ENCODE measurements at places on chromosomes 6 and 20.

DNA sequence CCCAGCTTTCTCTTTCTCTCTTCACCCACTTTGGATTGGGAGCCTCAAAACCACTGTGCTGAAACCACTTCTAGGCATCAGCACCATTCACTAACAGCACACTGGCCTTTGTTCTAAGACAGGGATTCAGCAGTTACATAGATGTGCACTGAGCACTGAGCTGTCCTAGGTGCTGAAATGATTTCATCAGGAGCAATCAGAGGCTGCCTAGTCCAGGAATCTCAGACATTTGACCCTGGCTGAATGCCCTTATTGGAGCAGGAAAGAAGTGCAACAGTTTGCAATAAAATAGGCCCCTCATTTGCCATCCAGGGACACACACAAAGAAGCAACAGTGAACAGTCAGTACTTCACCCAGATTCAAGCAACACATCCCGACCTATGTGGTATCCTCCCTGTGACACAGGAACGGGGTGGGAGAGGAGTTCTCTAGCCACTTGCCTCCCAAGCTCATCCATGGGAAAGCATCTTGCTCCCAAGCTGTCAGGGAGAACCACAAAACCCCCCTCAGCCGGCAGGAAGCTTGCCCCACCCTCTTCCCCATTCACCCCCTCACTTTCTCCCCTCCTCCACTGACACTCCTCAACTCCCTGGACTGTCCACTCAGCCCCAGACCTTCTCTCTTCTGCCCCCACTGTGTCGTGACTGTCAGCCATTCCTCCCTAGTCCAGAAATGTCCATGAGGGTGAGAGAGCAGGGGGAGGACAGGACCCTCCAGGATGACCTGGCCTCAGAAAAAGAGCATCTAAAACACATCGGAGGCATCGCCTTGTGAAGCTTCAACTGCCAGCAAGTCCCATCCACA lies 304.4 kb downstream of the PREX1 start:
- peak; percentile 90 for DNase-seq

GRCh38 chr6:125547381-125547780 lies 202.1 kb upstream of the HEY2 start:
- no peak for DNase-seq

- no peak for DNase-seq
Measured at GRCh38 chr6:135655055-135655454, 157.5 kb upstream of the AHI1 start.

DNA sequence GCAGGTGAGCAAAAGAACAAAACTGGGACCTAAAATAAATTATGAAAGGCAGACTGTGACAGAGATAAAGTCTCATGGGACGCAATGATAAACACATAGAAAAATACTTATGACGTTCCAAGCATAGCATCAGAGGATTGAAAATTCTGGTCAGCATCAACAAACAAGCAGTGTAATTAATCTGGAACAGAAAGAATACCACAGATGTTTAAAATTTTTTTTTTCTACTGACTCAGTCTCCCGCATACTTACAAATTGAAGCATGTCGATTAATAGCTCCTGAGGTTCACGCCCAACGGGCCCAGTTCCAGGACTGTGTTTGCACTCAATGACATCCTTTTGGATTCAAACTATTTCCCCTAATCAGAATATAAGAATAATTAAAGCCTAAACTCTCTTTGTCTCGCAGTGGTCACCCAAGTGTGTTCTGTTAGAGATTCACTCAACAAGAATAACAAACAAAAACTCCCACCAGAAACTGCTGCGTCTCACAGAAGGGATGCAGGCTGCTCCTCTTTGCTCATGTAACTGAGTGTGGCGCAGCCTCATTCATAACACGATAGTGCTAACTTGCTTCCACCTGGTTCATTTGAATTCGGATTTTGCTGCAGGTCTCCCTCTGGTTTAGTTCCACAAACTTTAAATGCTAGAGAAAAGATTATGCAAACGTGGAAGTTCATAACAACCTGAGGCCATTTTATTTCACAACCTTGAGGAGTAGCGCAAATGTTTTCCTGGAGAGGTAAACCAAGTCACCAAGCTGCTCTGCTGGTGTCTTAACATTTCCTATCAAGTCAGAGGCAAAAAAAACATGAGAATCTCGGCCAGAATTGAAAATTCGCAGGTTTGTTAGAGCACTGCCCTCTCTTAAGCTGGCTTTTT lies 69.0 kb upstream of the CITED2 start:
- no peak for DNase-seq

DNA sequence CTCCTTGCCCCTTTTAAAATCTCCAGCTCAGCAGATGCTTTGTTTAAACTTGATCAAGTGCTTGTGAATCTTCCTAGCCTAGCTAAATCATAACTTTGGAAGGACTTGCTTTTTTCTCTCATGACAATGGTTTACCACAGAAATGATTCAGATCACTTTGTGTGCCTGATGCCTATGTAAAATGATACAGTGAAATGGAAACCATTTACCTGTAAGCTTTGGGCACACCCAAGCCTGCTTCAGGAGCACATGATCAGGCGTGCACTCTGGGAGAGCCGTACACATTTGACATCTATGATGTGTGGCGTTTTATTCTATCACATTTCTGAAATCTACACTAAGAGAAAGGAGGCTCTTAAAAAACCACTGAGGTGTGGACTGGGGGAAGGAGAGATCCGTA lies 41.1 kb downstream of the PTPN1 start:
- no peak for DNase-seq

- peak; percentile 92 for DNase-seq
Measured at GRCh38 chr20:23637282-23638221, at the start of gene CST3. Gene CST3 (minus strand): TSS chr20:23637955. CDS start chr20:23637862, 93 bp downstream.

GRCh38 chr20:56722042-56722441 lies 92.9 kb downstream of the TFAP2C start:
- DNase-seq = peak; percentile 53

DNA sequence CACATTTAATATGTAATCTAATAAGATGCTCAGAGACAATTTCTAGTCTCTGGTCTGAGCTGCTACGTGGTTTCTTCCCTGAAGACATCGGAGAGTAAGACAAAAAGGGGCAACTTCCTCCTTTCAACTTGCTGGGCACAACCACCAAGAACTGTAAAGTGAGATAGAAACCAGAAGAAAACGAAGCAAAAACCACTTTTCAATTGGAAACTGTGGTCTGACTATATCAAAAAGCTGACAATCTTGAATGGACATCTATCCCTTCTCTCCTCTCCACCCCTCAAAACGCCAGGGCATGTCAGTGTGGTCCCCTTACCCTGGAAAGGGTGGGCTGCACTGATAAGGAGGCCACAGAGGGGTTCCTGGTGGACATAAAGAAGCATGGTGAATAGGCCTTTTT lies 269.1 kb downstream of the CD83 start:
- DNase-seq = no peak

DNA sequence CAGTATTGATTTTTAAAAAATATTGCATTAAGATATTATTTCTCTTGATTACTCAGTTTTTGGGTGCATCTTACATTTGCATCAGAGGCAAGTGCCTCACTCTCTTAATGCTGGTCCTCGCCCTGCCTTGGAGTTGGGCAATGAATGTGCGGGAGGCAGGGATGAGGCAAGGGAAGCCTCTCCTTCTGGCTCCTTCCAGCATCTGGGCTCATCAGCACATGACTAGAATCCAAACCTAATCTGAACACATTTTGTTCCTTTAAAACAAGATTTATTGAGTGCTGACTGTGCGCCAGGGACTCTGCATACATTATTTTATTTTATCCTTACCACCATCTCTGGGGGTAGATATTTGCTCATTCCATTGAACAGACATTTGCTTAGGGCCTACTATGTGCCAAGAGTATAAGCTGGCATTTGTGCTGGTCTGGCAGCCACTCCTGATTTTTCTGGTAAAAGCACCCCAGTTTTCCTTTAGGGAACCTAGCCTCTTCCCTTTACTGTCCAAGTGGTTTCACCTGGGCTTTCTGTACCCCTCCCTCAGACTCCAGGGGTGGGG lies 71.9 kb upstream of the ZNFX1 start:
- no peak for DNase-seq

GRCh38 chr20:34472246-34472925 lies 43.8 kb upstream of the DYNLRB1 start:
- peak; percentile 78 for DNase-seq

- DNase-seq = peak; percentile 55
Measured at GRCh38 chr6:36130667-36131510, 576 bp downstream of the MAPK13 start.

GRCh38 chr6:79574630-79575225 lies 37.5 kb upstream of the LCA5 start:
- no peak for DNase-seq

DNA sequence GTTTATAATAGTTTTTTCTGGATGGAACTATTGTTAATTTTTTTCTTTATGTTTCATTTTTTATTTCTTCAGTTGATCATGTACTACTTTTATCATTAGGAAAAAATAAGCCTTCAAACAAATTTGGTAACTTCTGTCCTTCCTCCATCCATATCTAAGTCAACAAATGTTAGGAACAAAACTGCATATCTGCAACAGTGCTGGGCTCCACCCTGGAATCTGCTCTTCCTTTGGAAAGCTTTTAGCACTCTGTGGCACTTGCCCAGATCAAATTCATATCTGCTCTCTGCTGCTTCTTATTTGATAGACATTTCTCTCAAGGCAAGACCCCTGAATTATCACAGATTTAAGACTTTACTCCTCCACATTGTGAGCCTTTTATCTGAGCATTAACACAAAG lies 24.3 kb upstream of the GPR63 start:
- DNase-seq = no peak

GRCh38 chr6:116258520-116258919 lies 4.6 kb upstream of the TSPYL4 start:
- no peak for DNase-seq

DNA sequence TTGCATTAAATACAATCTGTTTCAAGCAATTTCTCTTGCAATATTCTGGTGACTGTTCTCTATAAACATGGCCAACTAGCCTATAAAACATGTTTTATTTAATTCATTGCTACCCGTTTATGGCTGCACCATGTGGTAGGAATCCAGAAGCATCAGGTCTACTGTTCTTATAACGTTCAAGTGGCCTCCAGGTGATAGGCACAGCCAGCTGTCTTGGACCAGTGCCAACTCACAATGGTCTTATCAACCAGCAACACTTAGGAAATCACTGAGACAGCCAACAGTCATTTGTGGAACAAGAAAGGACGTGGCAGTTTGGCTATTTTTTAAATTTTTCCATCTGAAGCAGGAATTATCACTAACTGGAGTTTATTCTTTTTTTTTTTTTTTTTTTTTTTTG lies 193.6 kb downstream of the NKAIN2 start:
- DNase-seq = peak; percentile 41

DNA sequence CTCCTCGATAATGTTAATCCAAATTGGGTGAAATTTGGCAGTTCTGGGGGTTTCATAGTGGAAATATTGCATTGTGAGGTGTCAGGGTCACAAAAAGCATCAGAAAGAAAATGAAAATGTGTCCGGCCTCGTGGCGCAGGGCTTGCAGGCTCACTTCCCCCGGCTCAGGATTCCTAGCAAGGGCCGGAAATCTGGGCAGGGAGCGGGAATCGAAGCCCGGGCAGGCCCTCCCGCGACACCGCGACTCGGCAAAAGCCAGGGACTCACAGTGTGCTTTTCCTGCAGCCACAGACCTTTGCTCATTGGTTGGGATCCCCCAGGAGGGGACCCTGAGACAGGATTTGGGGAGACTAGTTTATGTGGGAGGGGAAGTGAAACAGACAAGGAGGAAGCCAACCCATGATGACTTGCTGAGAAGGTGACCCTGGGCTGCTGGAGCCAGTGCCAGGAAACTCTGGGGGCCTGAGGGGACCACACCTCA lies 847 bp upstream of the CD93 start:
- peak; percentile 61 for DNase-seq

DNA sequence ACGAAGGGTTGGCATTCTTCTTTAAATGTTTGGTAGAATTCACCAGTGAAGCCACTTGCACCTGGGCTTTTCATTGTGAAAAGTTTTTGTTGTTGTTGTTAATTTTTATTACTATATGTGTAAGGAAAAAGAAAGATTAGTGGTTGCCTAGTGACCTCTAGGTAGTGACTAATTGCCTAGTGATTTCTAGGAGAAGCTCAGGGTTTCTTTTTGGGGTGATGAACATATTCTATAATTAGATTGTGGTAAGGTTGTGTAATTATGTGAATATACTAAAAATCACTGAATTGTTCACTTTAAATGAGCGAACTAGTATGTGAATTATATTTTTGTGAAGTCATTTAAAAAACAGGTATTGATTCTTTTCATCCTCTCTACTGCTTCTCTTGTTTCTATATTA lies 123.8 kb upstream of the TMEM170B start:
- DNase-seq = no peak

GRCh38 chr6:111898452-111898851 lies 25.2 kb upstream of the FYN start:
- DNase-seq = no peak

DNA sequence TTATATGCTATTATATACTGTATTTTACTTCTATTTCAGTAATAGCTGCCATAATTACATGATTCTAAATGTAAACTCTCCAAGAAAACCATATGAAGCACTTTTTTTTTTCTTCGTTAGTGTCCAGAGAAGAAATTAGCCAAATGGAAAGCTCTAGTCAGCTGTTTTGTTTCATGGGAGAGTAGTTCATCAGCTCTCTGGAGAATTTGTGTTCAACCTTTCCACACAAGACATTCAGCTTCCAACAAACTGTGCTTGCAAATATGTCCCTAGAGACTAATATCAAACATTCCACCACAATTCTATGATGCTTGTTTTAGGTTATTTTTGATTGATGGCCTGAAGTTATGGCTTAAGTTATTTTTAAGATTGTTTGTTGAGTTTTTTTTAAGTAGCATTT lies 19.5 kb downstream of the FHL5 start:
- DNase-seq = peak; percentile 35

DNA sequence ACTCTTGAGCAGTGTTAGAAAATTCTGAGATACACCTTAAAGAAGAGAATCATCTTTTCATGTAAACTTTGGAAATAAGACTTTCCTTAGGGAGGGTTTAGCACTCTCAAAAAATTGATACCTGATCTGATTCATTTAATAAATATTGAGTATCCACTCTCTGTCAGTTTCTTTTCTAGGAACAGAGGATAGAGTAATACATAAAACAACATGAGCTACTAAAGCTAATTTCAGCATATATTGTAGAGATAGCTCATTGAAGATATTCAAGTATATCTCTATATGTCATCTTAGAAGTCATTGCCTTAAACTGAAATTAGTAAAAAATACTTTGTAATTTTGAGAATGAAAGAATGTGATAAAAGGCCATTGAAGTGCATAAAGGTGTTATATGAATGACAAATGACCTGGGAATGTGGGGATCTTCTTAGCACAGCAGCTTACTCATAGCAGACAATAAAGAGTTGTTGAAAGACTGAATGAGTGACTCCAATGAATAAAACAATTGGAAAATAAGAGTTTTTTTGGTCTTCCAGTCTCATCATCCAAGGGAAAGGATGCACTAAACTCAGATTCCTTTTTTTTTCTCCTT lies 29.2 kb downstream of the RHAG start:
- DNase-seq = no peak

DNA sequence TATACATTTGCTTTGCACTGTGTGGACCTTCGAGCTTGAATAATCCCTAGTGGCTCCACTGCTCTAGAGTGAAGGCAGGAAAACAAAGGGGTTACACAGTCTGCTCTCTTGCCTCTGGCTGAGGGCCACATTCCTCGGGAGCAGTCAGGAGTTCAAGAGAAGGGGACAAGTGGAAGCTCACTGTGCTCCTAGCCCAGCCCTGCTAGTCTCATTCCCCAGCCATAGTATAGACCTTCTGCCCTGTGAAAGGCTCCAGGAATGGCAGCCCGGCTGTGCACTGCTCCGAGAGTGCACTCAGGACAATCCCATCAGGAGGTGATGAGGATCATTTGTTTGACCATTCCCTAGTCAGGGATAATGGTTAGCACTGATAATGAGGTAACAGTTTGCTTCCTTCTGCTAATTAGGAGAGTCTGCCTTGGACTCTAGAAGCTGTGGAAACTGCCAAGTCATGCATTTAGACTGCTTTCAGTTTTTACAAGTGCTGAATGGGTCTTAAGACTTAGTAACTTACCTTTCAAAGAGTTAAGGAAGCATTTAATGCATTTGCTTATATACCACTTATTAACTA lies 8.5 kb downstream of the IYD start:
- DNase-seq = peak; percentile 71

Measured in muscle of leg (tissue), 16 donors.